T-helper 17 cell (primary cell): ENCODE measurements at places on chromosomes 12 and 14.

- no peak for DNase-seq
These were observed 58.5 kb downstream of the SLC4A8 start for GRCh38 chr12:51482929-51483697.

GRCh38 chr12:90842477-90842876, 112.5 kb downstream of the CCER1 start:
- no peak for DNase-seq

DNA sequence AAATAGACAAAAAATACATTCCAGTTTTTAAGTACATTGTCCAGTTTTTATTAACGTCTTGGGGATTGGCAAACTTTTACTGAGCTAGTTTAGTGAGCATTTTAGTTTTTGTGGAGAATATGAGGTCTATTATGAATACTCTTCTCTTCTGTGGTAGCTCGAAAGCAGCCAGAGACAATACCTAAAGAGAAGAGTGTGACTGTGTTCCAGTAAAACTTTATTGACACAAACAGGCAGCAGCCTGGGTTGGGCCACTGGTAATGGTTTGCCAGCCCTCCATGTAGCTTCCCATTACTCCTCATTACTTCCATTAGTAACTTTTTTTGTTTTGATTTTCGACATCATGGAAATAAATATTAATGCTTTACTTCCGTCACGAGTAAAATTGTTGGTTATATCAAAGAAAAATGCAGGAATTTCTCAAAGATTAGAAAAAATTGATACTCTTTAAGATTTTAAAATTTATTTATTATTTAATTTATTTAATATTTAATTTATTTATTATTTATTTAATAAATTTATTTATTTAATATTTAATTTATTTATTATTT, 19.6 kb downstream of the RMST start:
- no peak for DNase-seq

GRCh38 chr12:57329219-57329618, 78.2 kb upstream of the STAC3 start:
- DNase-seq: no peak

DNA sequence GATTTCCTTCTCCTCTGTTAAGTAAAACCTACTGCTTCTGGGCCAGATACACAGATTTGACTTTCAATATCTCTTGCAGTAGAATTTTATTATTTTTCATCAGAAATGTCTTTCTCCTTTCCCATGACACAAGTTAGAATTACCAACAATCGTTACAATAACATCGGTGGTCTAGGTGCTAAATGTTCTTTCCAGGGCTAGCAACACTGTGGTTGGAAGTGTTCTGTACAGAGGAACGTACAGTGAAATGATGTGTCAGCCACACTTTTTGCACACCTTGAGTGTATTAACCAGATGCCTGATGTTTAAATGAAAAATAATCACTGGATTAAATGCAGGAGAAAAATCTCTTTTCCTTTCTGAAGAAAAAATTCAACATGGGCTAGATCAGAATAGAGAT, 27.7 kb upstream of the KLRD1 start:
- DNase-seq: no peak
